ENCODE measurements at places on chromosomes 2 and 18. TPM values are rescaled to one million over a fixed set of nuclear protein-coding genes. Genes with fewer than 3 reads are reported as not detected.

UGT1A4 gene
- not detected for total RNA-seq

COA5 gene
- total RNA-seq: 28.3 TPM

ARHGAP28 gene
- total RNA-seq: 2.1 TPM

- no peak for DNase-seq
These were observed 198.6 kb downstream of the FAM210A start for GRCh38 chr18:13527730-13528129.

DNA sequence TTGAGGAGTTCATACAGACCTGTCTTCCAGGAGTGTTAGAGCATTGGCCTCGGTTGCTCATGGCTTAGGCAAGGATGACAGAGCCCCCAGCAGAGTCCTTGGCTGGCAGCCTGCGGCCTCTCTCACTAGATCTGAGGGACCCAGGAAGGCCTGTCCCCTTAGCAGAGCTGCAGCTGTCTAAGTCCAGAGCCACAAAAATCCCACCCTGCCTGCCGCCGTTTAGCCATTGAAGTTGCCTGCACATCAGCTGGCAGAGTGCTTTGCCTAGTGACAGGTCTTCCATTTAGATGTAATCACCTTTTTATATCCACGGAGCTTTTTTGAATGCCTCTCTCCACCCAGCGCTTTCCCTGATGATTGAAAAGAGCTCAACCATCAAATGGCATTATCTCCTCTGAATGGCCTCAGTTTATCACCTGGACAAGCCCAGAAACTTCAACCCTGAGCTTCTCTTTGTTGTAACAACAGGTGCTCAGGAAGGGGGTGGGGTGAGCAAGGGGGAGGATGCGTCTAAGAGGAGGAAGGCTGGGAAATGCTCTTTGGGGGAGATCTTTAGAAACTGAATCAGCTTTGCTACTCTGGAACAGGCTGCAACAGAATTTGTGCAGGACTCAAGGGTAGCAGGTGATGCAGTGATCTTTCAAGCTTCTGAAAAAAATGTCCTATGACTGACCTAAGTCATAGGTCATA, 71.9 kb downstream of the TNP1 start:
- no peak for DNase-seq

- no peak for DNase-seq
These were observed 87.7 kb downstream of the DSEL start for GRCh38 chr18:67428805-67429204.

DNA sequence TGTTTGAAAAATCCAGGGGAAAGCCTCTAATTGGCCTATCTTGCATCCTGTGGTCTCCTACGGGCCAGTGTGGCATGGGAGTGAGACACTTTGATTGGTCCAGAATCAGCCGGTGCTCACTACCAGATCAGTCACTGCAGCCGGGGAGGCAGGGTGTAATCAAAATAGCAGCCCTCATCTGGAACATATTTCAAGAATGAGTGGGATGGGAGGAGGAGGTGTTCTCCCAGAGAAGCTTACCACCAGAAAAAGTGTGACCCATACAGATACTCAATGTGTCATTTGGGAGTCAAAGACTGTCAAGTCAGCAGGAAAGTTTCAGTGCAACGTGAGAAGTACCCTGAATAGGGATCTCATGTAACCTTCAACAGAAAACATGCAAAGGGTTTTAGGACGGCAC, 393.9 kb upstream of the SLC14A2 start:
- DNase-seq: no peak

DNA sequence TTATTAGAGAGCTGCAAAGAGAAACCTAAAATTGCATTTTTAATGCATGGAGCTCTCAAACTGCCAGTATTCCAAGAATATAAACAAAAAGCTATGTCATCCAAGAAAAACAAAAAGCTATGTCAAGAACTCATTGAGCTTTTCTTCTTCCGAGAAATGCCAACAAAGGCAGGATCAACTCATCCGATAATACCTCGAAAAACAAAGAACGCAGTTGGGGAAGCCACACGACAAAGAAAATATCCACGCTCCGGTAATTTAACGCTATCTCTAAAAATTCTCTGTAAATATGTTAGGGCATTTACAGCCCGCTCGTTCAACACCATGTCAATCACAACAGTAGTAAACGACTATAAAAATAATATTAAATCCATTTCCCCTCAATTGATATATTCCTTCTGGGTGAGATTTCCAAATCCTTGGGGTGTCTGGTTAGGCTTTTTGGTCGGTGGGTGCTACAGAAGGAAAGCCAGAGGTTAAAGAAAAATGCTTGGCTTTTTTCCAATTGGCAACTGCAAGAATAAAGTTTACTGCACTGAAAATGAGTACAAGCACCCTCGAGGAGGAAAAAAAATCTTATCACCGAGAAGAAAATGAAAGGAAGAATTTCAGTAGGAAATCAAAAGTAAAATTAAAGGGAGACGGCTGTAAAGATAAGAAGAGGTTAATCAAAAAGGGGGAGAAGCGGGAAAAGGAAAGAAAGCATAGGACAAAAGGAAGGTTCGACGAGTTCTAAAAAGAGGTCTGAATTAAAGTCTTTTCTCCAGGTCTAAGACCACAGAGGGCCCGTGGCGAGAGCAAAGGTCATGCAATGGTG, 856 bp downstream of the TIA1 start:
- no peak for DNase-seq

Data from cardiac septum (tissue), 1 donor.